ENCODE measurements at places on chromosomes 4 and X.

GRCh38 chrX:108036298-108036973 lies 8.4 kb upstream of the VSIG1 start:
- H3K27ac ChIP-seq, result no peak overlapping the region
- H3K27me3 ChIP-seq, result no peaks in the 10 kb centered on the region
- no peaks in the 10 kb centered on the region for H3K4me1 ChIP-seq
- H3K36me3 ChIP-seq, result no peaks in the 10 kb centered on the region

GRCh38 chr4:123950530-123950929 lies 553.9 kb downstream of the SPRY1 start:
- H3K27ac ChIP-seq, result no peak overlapping the region
- no peaks in the 10 kb centered on the region for H3K36me3 ChIP-seq
- no peaks in the 10 kb centered on the region for H3K27me3 ChIP-seq
- no peak overlapping the region for H3K4me3 ChIP-seq

DNA sequence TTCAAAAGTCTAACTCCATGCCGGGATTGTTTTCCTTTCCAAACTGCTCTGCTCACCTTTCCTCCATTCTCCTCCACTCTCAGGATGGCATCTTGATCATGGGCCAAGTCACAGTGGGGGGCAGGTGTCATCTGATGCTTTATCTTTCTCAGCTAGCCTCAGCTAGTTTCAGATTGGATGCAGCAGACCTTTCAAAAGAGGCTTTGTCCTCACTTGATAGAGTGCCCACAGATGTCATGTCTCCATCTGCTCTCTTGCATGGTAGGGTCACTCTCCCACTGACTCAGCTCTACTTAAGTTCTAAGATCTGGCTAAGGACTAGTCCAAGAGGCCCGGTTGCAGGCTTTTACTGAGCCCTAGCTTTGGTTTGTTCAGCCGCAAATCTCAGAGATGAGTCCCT lies 341.8 kb upstream of the GALNT7 start:
- no peak overlapping the region for H3K27ac ChIP-seq
- no peaks in the 10 kb centered on the region for H3K4me1 ChIP-seq
- no peak overlapping the region for H3K4me3 ChIP-seq

- H3K27me3 ChIP-seq, result no peaks in the 10 kb centered on the region
- H3K4me1 ChIP-seq, result no peaks in the 10 kb centered on the region
- H3K36me3 ChIP-seq, result no peaks in the 10 kb centered on the region
- DNase-seq, result no peak
- H3K27ac ChIP-seq, result no peak overlapping the region
- H3K4me3 ChIP-seq, result no peak overlapping the region
These were observed 809.6 kb downstream of the PDHA2 start for GRCh38 chr4:96649536-96649935.

All from effector memory CD4-positive, alpha-beta T cell (primary cell).